NCI-H1436 treated with DMSO at 0.1 percent for 48 hours (cell line): ENCODE measurements at places on chromosomes 7 and 10.

GRCh38 chr10:74585231-74586087, 240.9 kb upstream of the KAT6B start:
- peak; percentile 79 for DNase-seq

- DNase-seq: no peak
Observed at GRCh38 chr7:73707045-73707631, 12.3 kb downstream of the STX1A start.

DNA sequence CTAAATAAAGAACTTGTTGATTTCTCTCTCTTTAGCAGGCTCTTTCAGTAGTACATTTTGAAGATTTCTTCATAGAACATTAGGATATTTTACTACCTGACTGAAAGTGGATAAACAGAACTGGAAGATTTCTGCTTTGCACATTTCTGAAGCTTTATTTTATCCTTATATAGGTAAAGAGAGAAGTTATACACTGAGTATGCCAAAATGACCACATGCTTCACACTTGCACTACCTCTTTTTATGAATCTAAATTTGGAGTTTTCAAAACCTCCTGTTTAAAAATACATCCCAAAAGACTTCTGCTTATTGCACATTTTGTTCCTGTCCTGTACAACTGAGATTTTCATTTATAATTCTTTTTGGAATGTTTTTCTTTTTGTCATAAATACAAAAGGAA, 197.4 kb upstream of the PRPS1L1 start:
- DNase-seq: no peak

GRCh38 chr10:71404503-71405295, 8.0 kb downstream of the CDH23 start:
- no peak for DNase-seq

DNA sequence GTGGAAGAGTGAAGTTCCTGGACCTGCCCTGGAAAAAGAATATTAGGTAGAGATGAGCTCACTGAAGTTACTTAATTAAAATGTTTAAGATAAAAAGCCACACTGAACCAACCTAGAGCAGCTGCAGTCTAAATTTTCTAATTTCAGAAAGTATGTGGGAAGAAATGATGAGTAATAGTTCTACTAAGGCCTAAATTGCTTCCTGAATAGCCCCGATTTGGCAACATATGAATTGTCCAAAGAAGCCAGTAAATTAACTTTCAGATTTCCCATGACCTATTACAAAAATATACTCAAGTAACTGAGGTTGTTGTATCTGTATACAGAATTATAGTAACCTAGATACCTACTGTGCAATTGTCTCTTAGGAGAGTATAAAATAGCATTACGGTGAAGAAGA, 312.6 kb downstream of the IPMK start:
- DNase-seq: no peak

- DNase-seq: no peak
Observed at GRCh38 chr7:98365863-98366561, 34.9 kb downstream of the BAIAP2L1 start.

- no peak for DNase-seq
Observed at GRCh38 chr7:19565602-19566001, 143.2 kb downstream of the POLR1F start.

DNA sequence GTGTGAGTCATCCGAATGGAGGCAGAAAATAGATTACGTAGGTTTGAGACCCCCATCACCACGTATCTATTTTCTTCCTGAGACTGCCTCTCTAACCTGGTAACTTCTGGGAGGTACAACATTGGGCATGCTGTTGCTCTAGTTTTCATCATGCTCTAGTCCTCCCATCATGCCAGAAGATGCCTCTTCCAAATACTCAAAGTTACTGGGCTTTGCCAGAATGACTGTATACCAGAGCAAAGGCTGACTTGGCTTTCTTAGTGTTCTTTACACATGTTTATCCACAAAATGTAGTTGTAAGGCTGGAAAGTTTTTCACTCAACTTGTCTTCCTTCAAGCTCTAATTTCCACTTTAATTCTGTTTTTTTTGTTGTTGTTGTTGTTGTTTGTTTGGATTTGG, 370.5 kb downstream of the MDFIC start:
- DNase-seq: no peak

GRCh38 chr10:114779803-114780576, 41.6 kb upstream of the FHIP2A start:
- no peak for DNase-seq

DNA sequence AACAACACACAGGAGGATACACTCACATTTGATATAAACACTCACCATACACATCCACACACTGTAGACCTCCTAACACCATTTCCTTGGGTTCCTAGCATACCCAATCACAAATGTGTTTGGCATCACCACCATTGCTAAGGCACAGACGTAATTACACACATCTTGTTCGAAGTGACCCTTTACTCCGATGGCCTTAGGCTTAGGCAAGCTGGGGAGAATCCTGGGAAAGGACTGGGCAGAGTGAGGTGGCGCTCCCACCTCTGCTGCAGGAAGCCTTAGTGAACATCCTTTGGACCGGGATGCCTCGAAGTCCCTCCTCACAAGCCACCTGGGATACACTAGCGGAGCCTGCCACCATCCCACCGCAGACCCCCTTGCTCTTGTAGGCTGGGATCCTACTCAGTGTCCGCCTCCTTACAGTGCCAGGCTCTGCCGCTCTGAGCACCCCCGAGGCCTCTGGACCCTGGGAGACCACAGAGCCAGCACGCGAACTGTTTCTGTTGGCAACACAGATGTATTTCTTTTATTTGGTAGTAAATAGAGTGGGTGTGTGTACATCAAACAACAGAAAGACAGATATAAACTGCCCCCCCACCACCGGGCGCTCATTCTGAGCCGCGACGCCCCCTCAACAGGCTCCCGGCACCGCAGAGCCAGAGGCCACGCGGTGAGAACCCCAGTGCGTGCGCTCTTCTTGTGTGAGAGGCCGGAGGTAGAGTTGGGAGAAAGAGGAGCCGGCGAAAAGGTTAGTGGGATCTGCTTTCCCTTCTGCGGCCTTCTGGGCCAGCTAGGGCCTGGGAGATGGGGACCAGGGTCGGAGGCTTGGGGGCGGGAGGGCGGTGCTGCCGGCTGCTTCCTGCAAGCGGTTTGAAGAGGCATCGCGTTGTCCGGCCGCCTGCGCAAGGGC, 5.9 kb upstream of the HMX2 start:
- DNase-seq: no peak

- DNase-seq: no peak
Observed at GRCh38 chr7:7816084-7816483, 97.7 kb upstream of the RPA3 start.

GRCh38 chr10:118401708-118402193, 59.6 kb upstream of the FAM204A start:
- DNase-seq: no peak

DNA sequence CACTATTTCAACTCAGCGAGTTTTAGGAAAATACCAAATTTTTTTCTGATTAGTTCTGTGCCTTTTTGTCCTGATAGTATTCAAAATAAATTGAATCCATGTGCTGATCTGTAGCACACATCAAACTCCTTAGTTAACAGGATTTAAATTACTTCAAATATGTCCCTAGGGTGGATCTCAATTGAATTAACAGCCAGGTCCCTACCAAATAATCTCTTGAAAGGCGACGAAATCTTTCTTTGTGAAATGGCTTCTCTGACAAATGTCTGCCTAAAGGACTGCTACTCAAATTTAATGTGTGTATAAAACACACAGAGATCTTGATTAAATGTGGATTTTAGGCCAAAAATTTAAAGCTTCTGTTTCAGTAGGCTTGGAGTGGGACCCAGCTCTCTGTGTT, 989.6 kb upstream of the KCND2 start:
- no peak for DNase-seq

GRCh38 chr7:65509368-65510186, 135.9 kb downstream of the ZNF92 start:
- DNase-seq: no peak

GRCh38 chr10:95998255-95998784, 45.1 kb upstream of the CCNJ start:
- no peak for DNase-seq

GRCh38 chr7:112365551-112365950, 84.7 kb upstream of the IFRD1 start:
- no peak for DNase-seq

DNA sequence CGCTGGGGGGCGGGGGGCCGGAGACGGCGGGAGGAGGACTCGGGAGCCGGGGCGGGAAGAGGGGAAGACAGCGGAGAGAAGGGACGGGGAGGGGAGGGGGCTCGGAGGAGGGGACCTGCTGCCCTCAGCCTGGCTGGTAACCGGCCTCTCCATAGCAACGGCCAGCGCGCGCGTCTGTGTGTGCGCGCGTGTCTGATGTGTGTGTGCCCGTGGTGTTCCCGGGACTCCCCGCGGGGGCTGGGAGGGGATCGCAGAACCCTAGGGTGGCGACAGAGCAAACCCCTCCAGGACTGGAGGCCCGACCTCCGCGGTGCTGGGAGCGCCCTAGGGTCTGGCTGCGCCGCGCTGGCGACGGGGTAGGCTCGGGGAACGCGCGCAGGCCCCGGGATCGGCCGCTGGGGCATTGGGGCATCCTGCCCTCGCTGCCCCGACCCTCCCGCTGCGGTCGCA, 356.3 kb downstream of the DNAJB6 start:
- no peak for DNase-seq

DNA sequence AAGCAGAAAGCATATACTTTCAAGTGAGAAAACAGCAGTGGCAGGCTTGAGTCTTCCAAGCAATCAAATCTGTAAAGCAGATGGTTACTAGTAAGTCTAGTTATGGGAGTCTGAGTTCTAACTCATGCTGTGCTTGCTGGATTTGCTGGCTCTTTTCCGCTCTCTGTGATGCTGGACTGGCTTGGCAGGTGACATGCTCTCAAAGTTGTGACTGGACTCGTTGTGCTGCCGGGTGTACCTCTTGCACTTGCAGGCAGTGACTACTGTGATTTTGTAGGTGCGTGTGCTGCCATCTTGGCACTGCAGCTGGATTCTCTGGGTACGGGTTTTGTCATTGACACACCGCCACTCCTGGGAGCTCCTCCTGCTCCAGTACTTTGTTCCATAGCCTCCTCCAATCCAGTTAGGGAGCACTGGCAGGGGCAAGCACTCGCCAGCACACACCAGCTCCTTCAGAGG, 3.1 kb downstream of the SOSTDC1 start:
- no peak for DNase-seq

DNA sequence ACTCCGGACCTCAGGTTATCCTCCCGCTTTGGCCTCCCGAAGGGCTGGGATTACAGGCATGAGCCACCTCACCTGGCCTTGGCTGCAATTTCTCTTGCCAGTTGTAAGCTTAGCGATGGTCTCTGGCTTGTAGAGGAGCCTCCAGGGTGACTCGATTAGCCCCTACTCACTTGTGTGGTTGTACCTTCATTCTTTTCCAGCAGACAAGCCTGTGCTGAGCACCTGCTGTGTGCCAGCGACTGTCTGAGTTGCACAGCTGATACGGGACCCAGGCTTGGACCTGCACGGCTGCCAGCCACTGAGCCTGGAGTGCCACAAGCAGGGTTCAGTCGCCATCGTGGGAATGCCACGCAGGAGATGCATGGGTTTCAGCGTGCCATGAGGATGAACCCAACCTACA, 42.0 kb upstream of the DNAJB6 start:
- no peak for DNase-seq

- no peak for DNase-seq
Observed at GRCh38 chr7:42674541-42674940, 237.3 kb downstream of the C7orf25 start.

GRCh38 chr7:88522771-88523293, 216.1 kb upstream of the STEAP4 start:
- no peak for DNase-seq

DNA sequence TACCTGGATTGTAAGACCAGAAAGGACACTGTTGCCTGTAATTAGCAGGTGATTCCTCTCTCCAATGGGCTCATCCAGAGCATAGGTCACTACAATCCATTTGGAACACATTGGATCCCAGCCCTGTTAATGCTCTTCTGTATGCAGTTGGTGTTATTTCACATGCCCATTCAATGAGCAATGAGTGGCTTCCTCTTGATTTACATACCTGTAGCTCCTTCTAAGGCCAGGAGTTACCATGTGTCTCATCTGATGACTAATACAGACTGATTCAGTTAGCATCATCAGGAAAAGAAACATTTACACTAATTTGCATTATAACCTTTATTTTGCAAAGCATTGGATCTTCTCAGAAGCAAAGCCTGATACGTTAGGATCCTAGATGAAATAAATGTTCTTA, 83.1 kb upstream of the NPVF start:
- no peak for DNase-seq

- no peak for DNase-seq
Observed at GRCh38 chr10:271201-271600, 135.9 kb downstream of the ZMYND11 start.

DNA sequence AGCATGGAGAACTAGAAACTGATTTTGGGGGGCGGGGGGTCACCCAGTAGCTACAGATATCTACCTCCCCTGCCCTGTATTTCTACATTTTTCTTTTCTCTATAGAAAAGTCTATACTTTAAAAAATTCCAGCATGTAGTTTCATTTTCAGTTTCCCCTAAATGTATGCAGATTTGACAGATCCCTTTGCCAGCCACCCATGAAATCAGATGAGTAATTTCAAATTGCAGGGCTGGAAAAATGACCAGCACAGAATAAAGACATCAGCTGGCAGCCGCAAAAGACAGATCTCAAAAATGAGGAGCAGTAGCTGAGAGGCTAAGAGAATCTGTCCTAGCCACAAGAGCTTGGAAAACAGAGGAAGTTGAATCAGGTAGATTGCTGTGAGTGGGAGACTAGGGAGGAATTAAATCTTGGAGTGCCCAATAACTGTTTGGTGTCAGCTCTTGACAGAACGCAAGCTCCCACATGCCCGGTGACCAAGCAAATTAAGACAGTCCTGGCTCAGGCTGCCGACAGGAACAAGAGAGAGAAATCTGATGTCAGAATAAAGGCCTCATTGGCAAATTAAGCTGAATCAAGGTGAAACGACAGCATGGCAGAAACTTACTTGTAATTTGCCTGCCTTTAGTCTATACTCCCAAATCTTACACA, 24.5 kb downstream of the ADRB1 start:
- DNase-seq: no peak

DNA sequence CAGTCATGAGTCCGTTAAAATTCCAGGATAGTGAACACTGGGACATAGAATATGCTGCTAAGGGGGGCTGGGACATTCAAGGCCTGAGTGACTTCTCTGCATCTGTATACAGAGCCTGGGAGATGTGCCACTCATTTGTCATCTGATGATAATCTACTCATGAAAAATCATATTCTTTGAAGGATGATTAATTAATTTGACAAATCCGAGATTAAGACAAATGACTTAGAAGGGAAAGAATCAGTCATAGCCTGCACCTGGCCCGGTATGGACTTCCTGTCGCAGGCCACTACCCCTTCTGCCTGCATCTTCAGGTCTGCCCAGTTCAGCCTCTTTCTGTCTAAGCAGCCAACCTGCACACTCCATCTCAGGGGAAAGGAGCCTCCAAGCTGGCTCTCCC, 18.8 kb upstream of the FAM170B start:
- DNase-seq: no peak

GRCh38 chr7:2247141-2247995, 5.3 kb downstream of the NUDT1 start:
- DNase-seq: no peak
